ENCODE measurements at places on chromosomes 6 and 20.

DNA sequence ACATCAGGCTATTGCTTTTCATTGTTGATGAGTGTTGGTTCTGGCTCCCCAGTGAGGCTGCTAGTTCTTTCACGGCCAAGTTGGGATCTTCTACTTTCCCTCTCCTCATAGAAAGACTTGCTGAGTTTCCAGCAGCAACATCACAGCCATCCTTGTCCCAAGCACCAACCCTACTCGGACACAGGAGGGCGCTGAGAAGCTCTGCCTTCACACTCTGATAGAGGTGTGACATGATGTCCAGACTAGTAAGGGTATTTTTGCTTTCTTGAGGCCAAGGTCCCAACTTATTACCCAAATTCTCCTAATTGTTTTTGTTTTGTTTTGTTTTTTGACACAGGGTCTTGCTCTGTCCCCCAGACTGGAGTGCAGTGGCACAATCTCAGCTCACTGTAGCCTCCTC lies 3.0 kb upstream of the GCM1 start:
- no peak for DNase-seq

- no peak for DNase-seq
These were observed 64.3 kb upstream of the SIRPG start for GRCh38 chr20:1721687-1722512.

- DNase-seq: peak; percentile 3
These were observed at the start of gene RCAN2 for GRCh38 chr6:46491201-46491627. Gene RCAN2, minus strand, starts transcription at chr6:46491449.

- no peak for DNase-seq
These were observed 442.4 kb downstream of the FRK start for GRCh38 chr6:115618256-115618655.

GRCh38 chr6:122372647-122373046 lies 26.8 kb upstream of the HSF2 start:
- DNase-seq: no peak

DNA sequence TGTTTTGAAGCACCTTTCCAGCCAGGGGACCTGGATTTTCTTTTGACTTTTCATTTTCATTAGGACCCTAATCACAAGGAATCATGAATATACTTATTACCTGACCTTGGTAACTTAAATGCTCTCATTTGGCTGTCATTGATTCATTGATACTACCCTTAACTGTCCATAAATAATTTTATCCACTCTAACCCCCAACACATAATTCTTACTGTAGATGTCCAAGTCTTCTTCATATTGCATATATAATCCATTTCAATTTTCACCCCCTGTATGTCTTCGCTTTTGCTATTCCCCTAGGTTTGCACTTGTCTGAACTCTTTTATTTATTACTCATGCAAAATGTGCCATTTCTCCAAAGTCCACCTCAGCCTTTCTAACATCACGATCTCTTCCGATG lies 602.9 kb downstream of the MMUT start:
- DNase-seq: no peak

GRCh38 chr6:30902709-30903108 lies 5.3 kb upstream of the GTF2H4 start:
- no peak for DNase-seq

GRCh38 chr6:156695742-156696141 lies 81.4 kb upstream of the ARID1B start:
- DNase-seq: no peak

Data from naive thymus-derived CD8-positive, alpha-beta T cell (primary cell).